Neural progenitor cell (in vitro differentiated cells): ENCODE measurements at places on chromosomes 2 and 18.

GRCh38 chr2:172096626-172097547 lies 5.8 kb downstream of the DLX2 start:
- DNase-seq = peak; percentile 61
- no peaks in the 10 kb centered on the region for H3K36me3 ChIP-seq
- H3K4me3 ChIP-seq = peak overlapping the region; percentile 44
- peaks cover 54% of the 10 kb centered on the region for H3K4me1 ChIP-seq

- no peaks in the 10 kb centered on the region for H3K27me3 ChIP-seq
- no peaks in the 10 kb centered on the region for H3K36me3 ChIP-seq
- peak overlapping the region; percentile 98 for H3K27ac ChIP-seq
- peaks cover 36% of the 10 kb centered on the region for H3K4me1 ChIP-seq
These were observed 12.3 kb downstream of the TEX44 start for GRCh38 chr2:231604685-231605606.

- no peaks in the 10 kb centered on the region for H3K27me3 ChIP-seq
- no peak overlapping the region for H3K4me3 ChIP-seq
- DNase-seq = no peak
- no peaks in the 10 kb centered on the region for H3K36me3 ChIP-seq
- H3K27ac ChIP-seq = no peak overlapping the region
These were observed 11.9 kb upstream of the MSGN1 start for GRCh38 chr2:17804358-17804757.

- no peak overlapping the region for H3K27ac ChIP-seq
- H3K36me3 ChIP-seq = no peaks in the 10 kb centered on the region
- H3K4me1 ChIP-seq = no peaks in the 10 kb centered on the region
- H3K4me3 ChIP-seq = no peak overlapping the region
These were observed 60.9 kb upstream of the DSEL start for GRCh38 chr18:67577386-67577785.

DNA sequence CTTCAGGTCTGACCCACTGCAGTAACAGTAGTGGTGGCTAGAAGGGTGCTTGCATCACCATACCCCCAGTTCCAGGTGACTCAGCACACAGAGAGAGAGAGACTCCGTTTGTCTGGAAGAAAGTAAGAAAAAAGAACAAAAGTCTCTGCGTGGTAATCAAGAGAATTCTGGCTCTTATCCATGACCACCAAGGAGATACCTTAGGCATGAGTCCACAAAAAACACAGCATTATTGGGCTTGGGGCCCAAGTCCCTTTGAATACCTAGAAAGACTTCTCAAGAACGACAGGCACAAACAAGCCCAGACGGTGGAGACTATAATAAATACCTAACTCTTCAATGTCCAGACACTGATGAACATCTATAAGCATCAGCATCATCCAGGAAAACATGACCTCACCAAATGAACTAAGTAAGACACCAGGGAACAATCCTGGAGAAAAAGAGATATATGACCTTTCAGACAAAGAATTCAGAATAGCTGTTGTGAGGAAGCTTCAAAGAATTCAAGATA lies 21.7 kb upstream of the BAZ2B start:
- no peak overlapping the region for H3K27ac ChIP-seq
- H3K4me3 ChIP-seq = no peak overlapping the region
- DNase-seq = no peak
- no peaks in the 10 kb centered on the region for H3K27me3 ChIP-seq

DNA sequence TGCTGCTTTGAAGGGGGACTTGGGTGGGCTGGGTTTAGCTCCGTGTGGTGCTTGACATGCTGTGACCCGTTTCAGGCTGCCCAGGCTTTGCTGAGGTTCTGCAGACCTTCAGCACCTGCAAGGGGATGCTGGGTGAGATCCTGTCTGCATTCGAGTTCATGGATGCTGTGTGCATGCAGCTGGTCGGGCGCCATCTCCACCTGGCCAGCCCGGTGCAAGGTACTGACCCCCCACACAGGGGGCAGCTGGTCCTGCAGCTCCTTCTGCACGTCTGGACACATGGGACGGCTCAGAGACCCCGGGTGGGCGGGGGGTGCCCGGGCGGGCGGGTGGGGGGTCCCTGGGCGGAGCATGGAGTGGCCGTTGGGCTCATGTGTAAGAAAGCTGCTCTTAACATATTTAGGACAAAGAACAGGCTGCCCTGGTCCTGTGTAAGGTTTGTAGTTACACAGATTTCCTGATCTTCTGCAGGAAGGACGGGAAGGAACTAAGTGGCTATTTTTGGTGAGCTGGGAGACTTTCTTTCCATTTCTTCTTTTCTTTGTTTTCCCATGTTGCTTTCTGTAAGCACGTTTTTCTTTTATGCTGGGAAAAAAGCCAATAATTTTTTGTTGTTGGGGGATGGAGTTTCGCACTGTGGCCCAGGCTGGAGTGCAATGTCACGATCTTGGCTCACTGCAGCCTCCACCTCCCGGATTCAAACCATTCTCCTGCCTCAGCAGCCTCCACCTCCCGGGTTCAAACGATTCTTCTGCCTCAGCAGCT lies 15.8 kb downstream of the D2HGDH start:
- H3K4me1 ChIP-seq = no peaks in the 10 kb centered on the region
- H3K27ac ChIP-seq = no peak overlapping the region
- no peak for DNase-seq
- H3K27me3 ChIP-seq = no peaks in the 10 kb centered on the region

GRCh38 chr2:3290655-3291054 lies 87.0 kb downstream of the EIPR1 start:
- H3K27ac ChIP-seq = no peak overlapping the region
- no peak overlapping the region for H3K4me3 ChIP-seq
- H3K27me3 ChIP-seq = no peaks in the 10 kb centered on the region
- no peaks in the 10 kb centered on the region for H3K36me3 ChIP-seq
- H3K4me1 ChIP-seq = no peaks in the 10 kb centered on the region
- DNase-seq = no peak

DNA sequence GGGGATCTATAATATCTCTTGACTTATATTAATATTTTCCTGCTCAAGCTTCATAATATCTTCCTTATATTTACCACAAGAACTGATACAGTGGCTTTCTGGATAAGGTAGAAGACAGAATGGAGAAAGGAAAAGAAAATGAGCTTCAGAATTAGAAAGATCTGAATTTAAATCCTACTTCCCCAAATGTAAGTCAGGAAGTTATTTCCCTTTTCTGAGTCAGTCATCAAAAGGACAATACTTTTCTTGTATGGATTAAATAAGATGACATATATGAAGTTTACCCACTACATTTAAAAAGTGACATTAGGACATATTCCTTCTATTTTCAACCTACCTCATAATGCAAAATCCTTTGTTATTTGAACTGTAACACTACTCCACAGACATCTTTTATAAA lies 19.0 kb downstream of the KRCC1 start:
- H3K27ac ChIP-seq = no peak overlapping the region
- no peak overlapping the region for H3K4me3 ChIP-seq
- H3K27me3 ChIP-seq = no peaks in the 10 kb centered on the region
- H3K4me1 ChIP-seq = no peaks in the 10 kb centered on the region
- peaks cover 9% of the 10 kb centered on the region for H3K36me3 ChIP-seq
